IPS DF 6.9 (cell line): ENCODE measurements at places on chromosomes 5 and 9.

GRCh38 chr5:3835811-3836210 lies 240.2 kb downstream of the IRX1 start:
- DNase-seq = no peak

- DNase-seq = peak; percentile 35
Observed at GRCh38 chr5:35202319-35203111, 27.8 kb downstream of the PRLR start.

DNA sequence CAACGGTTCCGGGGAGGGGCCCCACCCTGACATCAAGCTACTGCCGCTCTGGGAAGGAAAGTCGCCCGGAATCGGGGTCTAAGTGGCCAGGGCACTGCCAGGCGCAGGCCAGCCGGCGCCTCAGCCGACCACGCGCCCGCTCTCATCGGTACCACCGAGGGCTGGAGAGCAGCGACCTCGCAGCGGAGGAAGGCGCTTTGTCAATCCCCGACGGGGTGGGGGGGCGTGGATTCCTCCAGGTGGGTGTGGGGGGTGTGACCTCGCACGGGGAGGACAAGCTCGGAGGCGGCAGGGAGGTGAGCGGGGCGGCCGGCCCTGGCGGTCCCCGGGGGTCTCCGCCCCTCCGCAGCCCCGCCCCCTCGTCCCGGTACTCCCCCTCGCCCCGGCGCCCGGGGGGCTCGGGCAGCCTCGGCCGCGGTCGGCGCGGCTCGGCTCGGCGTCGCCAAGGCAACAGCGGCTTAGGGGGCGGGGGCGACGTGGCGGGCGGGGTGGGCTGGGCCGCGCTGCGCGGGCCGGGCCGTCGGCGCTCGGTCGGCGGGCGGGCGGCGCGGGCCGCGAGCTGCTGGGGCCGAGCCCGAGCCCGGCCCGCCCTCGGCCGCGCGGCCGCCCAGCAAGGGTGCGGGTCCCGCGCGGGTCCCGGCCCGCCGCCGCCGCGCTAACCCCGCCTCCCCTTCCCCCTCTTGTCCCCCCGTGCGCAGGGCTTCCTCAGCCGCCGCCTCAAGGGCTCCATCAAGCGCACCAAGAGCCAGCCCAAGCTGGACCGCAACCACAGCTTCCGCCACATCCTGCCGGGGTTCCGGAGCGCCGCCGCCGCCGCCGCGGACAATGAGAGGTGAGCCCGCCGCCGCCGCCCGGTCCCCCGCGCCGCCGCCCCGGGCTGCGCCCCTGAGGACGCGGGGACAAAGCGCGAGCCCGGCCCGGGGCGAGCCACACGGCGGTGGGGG lies 47.5 kb downstream of the DAB2IP start:
- no peak for DNase-seq

- DNase-seq = no peak
Observed at GRCh38 chr9:78973907-78974306, 597.9 kb upstream of the TLE4 start.

- DNase-seq = no peak
Observed at GRCh38 chr9:17625644-17626388, 47.0 kb downstream of the SH3GL2 start.

- no peak for DNase-seq
Observed at GRCh38 chr5:4579679-4580078, 560.5 kb upstream of the ADAMTS16 start.
